Hypothalamus (tissue), 51 donors: ENCODE measurements at places on chromosomes 7 and 10.

GRCh38 chr10:6297951-6298381, 95.2 kb downstream of the PFKFB3 start:
- no peak for DNase-seq

- no peak for DNase-seq
Observed at GRCh38 chr7:158536871-158537515, 50.6 kb downstream of the PTPRN2 start.

GRCh38 chr7:141483044-141483443, 68.2 kb upstream of the AGK start:
- no peak for DNase-seq

DNA sequence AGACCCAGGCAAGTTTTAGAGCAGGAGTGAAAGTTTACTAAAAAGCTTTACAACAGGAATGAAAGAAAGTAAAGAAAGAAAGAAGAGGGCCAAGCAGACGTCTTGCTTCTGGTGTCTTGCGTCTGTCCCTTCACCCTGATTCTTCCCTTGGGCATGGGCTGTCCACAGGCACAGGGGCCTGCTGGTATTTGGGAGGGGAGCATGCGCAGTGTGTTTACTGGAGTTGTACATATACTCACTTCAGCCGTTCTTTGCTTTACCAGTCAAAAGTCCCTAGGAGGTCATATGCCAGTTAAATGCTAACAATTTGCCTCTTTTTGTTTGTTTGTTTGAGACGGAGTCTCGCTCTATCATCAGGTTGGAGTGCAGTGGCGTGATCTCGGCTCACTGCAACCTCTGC, 875.9 kb downstream of the REEP3 start:
- no peak for DNase-seq

DNA sequence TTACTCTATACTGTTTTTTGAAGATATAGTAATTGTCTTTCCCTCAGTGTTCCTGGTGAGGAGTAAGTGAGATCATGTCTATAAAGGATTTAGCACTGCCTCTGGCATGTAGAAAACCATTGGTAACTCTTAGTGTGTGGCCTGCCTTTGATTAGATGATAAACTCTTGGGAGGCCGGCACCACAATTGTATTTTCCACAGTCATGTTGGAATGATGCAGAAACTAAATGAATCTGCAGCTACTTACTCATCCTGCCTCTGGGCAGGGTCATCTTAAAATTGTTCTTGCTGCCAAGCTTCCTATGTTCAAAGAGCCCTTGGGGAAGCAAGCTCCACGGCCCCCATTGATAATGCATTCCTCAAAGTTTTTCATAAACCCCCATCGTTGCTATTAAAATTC, 204.6 kb downstream of the ANKRD7 start:
- DNase-seq = no peak

- DNase-seq = no peak
Observed at GRCh38 chr10:63268149-63268797, 135.1 kb downstream of the NRBF2 start.

- DNase-seq = no peak
Observed at GRCh38 chr7:79714081-79714480, 260.6 kb upstream of the MAGI2 start.

GRCh38 chr10:48462482-48463020, 142.3 kb downstream of the ARHGAP22 start:
- DNase-seq = no peak

DNA sequence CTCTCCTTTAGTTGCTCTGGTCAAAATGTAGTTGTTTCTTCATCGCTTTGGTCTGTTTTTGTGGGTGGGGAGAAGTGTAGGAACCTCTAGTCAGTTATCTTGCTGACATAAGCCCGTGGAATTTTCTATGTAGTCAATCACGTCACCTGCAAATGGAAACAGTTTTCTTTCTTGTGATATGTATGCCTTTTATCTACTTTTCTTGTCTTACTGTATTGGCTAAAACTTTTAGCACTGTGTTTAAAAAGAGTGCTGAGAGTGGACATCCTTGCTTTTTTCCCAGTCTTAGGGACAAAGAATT, 42.3 kb downstream of the AKR1E2 start:
- DNase-seq = no peak

DNA sequence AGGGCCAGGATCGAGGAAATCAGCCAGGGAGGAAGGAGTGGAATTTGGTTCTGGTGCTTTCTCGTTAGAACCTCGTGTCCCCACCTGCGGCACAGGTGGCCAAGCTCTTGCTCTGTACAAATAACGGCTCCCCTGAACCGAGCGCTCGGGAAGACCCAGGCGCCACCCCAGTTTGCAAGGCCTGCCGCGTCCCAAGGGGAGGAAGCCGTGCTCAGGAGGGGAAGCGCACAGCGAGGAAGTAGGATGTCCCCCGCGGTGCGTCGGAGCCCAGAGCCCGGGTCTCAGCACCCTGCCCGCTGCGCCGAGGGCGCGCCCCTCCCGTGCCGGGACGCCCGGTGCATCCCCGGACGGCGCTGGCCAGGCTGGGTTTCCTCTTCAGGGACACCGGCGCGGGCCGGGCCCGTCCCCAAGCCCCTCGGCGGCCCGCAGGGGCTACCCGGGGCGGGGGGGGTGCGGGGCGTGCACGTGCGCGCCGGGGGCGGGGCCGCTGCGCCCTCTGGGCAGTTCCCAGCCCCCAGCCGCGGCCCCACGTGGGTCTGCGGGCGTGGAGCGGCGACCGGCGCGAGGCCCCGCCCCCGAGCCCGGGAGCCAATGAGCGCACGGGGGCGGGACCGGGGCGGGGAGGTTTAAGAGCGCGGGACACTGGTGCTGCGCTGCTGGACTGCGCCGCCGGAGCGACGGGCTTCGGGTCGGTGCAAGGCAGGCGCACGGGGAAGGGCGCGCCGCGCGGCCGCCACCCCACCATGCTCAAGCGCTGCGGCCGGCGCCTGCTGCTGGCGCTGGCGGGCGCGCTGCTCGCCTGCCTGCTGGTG, at the start of gene LFNG:
Gene LFNG, plus strand, starts transcription at position 656 of the 812 bp plus-strand sequence. Its CDS starts 88 bp downstream, at position 744.
- DNase-seq = peak; percentile 82

- DNase-seq = no peak
Observed at GRCh38 chr7:101681170-101682007, 52.3 kb upstream of the MYL10 start.

GRCh38 chr7:107846324-107846723, 43.3 kb upstream of the SLC26A3 start:
- DNase-seq = no peak

DNA sequence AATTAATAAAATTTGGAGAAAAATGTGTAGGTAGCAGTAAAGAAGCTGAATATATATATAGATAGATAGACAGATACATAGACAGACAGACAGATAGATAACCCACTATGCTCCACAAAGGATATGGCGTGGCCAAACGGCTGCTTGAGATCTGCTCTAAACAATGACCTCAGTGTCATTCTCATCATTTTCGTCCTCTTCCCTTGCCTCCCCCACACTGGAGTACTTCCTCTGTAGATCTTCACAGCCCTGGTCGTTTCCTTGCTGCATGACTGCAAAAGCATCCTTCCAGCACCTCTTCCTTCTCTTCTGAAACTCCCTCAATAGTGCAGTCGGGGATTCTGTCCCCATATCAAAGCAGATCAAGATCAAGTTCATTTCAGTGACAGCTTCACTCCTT, 35.6 kb upstream of the ATP6V0A4 start:
- no peak for DNase-seq

DNA sequence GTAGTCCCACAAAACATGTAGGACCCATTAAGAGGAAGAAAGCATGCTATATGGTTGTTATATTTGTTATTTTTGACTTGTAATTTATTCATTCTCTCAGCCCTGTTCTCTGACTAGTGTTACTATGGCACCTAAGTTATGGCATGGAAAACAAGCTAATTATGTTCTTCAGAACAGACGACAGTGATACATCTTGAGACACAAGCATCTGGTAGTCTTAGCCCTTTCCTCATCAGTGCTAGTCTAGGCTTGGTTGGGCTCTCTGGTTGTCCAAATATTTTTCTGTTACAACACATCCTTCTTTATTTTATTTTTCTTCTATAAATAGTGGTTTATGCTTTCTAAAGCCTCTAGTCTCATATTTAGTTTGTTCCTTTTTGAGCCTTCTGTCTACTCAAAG, 308.3 kb upstream of the KAT6B start:
- no peak for DNase-seq

GRCh38 chr7:158050978-158051651, 536.5 kb downstream of the PTPRN2 start:
- no peak for DNase-seq

DNA sequence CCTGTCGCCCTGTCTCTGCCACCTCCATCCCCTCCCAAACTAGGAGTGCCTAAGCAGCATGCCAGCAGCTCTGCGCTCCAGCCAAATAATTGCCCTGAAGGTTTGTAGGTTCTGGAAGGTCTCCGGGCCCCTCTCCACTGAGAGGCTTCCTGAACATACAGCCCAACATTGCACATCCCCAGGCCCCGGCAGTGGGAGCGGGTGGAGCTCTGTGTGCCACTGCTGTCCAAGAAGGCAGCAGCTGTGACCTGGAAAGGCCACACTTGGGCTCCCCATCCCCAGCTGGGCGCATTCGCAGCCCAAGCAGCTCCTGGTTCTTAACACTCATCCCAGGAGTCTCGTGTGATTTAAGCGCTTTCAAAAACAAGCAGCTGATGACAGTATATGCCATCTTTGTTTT, 95.7 kb downstream of the COL13A1 start:
- no peak for DNase-seq

DNA sequence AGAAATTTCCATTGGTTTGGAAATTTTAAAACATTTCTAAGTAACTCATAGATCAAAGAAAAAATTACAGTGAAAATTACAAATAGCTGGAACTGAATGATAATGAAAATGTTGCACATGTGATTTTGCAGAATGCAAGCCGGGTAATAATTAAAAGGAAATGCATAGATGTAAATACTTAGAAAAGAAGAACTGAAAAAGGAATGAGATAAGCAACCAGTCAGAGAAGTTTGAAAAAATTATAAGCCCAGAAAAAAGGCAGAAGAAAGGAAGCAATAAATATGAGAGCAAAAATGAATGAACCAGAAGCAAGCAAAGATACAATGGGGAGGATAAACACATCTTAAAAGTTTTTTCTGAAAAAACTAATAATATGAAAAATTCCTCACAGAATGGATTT, 3.2 kb upstream of the TMEM273 start:
- DNase-seq = no peak

GRCh38 chr10:74024600-74024999, 26.7 kb downstream of the VCL start:
- no peak for DNase-seq

- no peak for DNase-seq
Observed at GRCh38 chr10:26215935-26216584, 514 bp upstream of the GAD2 start.

DNA sequence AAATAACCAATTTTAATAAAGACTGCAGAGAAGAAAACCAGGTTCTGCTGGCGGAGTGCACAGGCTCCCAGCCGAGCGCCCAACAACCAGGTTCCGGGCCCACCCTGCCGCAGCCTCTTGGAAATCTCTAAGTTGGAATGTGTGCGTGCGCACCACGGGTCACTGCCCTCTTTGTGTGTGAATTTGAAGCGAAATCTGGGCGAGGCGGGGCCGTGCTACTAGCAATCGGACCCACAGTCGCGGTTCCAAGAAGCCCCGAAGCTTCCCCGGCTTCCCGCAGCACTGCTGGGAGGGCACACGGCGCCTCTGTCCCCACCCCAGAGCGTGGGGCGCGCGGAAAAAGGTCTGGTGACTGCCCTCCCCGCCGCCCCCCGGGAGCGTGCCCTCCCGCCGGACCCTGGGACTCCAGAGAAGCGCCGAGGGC, 666 bp upstream of the MAP3K8 start:
- no peak for DNase-seq

DNA sequence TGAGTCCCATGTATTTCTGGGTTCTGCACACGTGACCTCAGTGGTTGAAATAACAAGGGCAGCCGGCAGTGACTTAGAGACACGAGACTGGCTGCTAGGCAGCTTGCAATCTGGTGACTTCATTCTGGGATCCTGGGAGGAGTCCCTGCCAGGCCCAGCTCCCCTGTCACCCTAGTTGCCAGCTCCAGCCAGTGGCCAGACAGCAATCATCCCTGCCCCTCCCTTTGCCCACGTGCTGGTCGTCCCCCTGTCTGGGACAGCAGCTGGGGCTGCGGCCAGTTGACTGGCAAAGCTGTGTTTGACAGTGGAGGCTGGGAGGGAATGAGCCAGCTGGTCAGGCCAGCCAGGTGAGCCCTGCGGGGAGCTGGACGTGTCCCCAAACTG, 30.0 kb downstream of the ADGRA1 start:
- DNase-seq = no peak

DNA sequence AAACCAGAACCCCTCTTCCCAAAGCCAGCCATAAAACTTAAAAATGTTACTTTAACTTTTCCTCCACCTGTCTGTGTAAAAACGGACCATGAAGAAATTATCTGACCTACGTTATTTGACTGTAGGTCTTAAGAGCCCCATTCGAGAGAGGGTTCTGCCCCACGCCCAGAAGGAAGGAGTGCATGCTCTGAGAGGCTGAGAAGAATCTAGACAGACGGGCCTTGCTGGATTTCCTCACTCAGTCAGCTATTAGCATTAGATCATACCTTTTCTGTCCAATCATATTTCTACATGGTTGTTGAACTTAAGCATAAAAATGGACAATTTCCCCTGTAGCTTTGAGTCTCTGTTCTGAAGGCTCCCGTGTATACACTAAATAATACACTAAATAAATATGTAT, 38.1 kb upstream of the WDR11 start:
- DNase-seq = no peak

DNA sequence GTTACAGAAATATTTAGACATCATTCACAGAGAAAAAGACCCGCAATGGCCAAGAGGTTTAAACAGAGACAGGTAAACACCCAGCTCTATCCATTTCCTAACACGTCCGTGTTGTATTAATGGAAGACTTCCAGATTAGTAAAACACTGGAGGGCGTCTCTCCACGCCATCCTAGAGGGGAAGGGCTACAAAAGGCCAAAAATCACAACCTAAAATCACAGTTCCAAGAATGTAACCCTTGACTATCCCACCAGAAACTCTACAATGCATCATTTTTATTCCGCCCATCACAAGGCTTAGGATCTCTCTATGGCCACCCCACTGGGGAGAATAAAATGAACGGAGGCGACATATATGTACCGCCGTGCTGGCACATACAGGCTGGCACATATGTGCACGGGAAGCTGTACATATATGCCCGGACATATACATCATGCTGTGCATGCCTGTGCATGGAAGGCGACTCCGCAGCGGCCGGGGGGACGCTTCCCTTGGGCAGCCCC, 734 bp downstream of the PCLO start:
- no peak for DNase-seq

- no peak for DNase-seq
Observed at GRCh38 chr7:105743351-105744090, 132.9 kb downstream of the ATXN7L1 start.

GRCh38 chr7:107327986-107328569, 141.8 kb upstream of the GPR22 start:
- DNase-seq = no peak

- no peak for DNase-seq
Observed at GRCh38 chr10:44635176-44635575, 250.3 kb upstream of the CXCL12 start.

GRCh38 chr10:122387572-122387971, 13.1 kb downstream of the PLEKHA1 start:
- no peak for DNase-seq
